ENCODE measurements at places on chromosomes 2 and 18.

GRCh38 chr2:135317375-135317774, 213.6 kb downstream of the ZRANB3 start:
- DNase-seq: no peak

- peak; percentile 21 for DNase-seq
These were observed 414.9 kb downstream of the CDH2 start for GRCh38 chr18:27762054-27762453.

DNA sequence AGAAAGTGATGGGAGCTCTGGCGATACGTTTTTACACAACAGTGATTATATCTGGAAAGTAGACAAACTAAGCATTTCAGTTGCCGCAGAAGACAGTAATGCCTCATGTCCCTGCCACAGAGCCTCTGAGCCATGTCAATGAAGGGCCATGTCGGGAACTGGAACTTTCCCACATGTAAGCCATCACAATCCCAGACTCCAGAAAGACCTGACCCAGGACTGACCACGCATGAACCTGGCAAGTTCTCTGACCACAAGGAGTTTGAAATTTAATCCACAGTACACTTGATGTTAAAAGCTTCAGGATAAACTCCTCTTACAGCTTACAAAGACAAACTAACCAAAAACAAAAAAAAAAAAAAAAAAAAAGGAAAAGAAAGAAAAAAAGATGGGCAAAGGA, 267.3 kb downstream of the SLC8A1 start:
- no peak for DNase-seq

- DNase-seq: no peak
These were observed 1335.8 kb upstream of the CDH2 start for GRCh38 chr18:29512761-29513160.

DNA sequence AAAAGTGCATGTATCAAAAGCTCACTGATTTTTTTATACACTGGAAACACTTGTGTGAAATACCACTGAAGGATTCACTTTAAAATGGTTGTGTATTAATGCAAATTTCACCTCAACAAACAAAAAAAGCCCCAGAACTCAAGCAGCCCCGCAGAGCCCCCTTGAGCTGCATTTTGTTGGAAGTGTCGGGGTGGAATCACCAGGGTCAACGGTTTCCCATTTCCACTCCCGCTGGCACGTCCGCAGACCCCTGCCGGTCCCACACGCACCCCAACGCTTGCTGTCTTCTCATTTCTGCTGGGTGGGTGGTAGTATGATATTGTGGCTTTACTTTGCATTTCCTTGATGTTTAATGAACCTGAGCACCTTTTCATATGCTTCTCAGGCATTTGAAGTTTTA, 239.7 kb downstream of the FAM210A start:
- DNase-seq: no peak

DNA sequence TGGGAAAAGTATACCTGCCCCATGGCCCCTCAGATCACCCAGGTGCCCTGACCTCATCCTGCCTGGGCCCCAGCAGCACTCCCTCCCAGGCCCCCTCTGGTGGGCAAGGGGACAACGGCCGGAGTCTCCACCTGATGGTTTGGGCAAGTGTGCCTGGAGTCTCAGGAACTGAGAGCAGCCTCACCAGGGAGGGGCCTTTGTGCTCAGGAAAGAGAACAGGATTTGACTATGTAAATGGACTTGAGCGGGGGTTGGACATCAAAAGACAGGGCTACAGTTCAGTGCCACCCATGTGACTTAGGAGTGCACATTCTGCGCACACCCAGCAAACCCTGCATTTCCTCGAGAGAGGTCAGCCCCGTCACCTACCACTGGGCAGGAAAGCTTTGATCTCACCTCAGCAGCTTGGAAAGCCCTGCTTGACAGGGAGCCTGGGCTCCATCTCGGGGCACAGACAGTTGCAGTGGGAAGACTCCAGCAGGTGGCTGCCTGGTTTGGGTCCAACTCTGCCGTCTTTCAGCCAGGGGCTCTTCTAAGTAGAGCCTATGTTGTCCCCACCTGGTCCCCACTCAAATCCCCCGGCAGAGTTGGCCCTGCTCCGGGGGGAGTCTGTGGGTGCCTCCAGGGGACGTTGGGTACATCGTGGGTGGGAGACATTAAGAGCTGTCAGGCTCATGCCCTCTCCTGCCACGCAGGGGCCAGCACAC, 3.3 kb downstream of the INPP5D start:
- peak; percentile 31 for DNase-seq

- DNase-seq: peak; percentile 34
These were observed 98.7 kb upstream of the THOC1 start for GRCh38 chr18:366466-367061.

DNA sequence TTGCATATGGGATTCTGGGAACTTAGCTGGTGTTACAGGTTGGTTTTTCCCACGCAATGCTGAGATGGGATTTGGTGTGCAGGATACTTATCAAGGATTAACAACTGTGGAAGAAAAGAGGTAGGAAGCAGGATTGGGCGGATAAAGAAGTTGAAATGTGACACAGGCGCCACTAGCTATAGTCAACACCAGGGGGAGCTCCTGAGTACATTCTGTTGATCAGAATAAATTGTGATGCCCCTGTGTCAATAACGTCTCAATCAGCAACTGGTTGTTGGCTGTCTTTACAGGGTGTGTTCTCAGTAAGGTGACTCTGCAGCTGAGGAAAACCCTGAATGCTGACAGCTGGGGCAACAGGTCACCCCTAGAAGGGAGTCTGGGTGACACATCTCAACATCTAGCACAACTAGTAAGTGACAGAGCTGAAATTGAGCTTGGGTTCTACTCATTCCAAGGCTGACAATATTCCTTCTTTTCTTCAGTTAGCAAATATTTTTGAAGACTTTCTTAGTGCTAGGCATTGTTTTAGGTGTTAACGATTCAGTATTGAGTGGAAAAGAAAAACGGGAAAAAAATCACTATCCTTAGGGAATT, 143.0 kb downstream of the ARL6IP6 start:
- peak; percentile 53 for DNase-seq

DNA sequence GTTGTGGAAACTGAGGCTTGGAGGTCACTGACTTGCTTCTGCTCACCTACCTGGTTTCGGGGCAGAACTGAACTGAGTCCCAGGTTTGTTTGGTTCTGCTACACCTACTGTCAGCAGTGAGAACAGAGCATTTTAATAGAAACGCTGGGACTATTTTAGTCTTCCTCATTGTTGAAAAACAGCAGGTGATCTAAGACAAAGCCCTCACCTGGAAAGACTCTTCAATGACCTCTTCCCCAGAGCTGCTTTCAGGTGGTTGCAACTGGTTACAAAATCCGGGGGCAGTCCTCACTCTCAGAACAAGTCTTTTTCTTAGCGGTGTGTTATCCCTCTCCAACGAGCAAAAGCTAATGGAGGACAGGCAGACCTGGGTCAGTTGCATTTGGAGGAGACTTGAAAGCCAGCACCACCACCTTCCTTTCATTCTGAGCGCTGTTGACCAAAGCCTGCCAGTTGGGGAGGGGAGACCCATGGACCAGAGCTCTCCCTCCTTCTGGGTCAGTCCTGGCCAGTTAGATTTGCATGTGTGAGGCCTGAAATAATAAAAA, 217.0 kb downstream of the NCK2 start:
- no peak for DNase-seq

- DNase-seq: peak; percentile 62
These were observed 31.8 kb downstream of the TGIF1 start for GRCh38 chr18:3481696-3482210.

GRCh38 chr18:69387186-69387585, 13.5 kb upstream of the DOK6 start:
- peak; percentile 30 for DNase-seq

- no peak for DNase-seq
These were observed 26.6 kb downstream of the CD28 start for GRCh38 chr2:203732953-203733510.

- DNase-seq: no peak
These were observed 90.9 kb downstream of the COL5A2 start for GRCh38 chr2:189088591-189089205.

GRCh38 chr18:49030692-49031443, 80.1 kb upstream of the SMAD7 start:
- no peak for DNase-seq

- DNase-seq: peak; percentile 13
These were observed 9.0 kb upstream of the SCN9A start for GRCh38 chr2:166384774-166385173.

- no peak for DNase-seq
These were observed at the start of gene SP140 for GRCh38 chr2:230225486-230225885. Gene SP140 (plus strand): TSS chr2:230225736. CDS start chr2:230225845, 109 bp downstream.

- no peak for DNase-seq
These were observed 45.7 kb downstream of the HRH4 start for GRCh38 chr18:24506175-24506574.

- DNase-seq: no peak
These were observed 93.6 kb downstream of the FTCDNL1 start for GRCh38 chr2:199757233-199757870.

DNA sequence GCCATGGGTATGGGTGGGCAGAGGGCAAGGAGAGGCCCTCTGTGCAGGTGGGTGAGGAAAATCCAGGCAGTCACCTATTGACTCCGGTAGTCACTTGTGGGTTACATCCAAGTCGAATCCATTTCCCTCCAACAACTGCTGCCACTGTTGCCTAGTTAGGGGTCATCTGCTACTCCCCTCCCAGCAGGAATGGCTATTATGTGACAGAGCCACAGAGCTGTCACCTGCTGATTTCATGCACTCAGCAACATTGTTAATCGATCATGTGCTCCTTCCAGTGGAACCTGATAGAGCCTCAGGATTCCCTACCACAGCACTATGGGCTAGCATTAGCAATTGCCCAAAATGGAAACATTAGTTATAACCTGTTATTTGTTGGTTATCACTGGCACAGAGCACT, 31.4 kb downstream of the POLR1A start:
- no peak for DNase-seq

DNA sequence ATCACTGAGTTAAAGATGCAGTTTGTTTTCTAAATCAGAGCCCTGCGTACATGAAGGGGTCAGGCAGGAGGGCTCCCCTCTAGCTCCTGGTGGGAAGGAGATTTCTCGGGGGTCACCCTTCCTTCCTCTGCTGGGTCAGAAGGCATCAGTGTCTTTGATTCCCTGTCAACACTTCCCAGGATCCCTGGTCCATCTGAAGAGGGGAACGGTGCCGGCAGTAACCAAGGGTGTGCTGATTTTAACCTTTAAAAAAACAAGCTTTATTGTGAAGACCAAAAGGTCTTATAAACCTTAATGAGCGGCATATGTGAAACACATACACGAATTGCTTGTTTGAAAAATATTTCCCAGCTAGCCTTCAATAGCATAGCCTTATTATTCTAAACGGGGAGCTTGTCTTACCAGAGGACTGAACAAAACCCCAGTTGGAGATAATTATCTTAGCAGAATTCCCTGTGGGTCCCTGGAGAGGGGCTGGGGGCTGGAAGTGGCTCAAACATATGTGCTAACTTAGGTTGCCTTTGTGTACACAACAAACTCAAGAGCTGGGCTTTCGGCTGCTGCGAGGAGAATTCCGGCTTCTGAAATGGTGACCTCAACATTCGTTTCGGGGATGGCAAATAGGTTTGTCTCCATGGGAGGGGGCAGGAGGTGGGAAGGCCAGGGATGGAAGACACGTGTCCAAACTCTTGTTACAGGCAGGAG, 114.9 kb upstream of the MYCN start:
- peak; percentile 47 for DNase-seq

DNA sequence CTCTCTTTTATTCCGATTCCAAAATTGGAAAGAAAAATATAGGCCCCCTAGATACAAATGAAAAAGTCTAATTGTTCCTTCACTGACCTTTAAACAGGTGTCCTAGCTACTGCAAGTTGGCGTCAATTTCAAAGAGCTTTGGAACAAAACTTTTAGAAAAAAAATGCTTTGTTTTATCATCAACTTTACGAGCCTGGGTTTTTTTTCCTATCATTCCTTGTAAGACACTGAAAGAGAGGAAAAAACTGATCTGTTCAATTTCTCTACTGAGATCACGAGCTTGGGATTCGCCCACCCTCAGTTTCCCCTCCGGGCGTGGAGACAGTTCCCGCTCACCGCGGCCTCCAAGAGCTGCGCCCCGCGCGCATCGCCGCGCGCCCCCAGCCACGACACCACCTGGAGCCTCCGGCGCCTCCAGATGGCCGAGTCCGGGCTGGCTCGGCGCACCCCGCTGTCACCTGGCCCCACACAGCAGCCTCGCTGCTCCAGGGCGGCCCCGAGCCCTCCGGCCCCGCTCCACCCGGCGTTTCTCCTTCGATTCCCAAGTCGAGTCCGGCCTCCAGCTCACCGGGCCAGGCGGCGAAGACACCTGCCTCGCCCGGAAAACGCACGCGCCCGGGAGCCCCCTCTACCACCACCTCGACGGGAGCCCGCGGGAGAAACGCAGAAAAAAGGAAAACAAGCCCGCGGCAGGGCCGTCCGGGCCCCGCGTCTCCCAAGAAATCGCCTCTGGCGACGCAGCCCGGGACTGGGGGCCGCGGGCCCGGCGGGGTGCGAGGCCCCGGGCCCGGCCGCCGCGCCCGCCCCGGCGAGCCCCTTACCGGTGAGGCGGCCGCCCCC, 656 bp downstream of the TBC1D8 start:
- peak; percentile 66 for DNase-seq

DNA sequence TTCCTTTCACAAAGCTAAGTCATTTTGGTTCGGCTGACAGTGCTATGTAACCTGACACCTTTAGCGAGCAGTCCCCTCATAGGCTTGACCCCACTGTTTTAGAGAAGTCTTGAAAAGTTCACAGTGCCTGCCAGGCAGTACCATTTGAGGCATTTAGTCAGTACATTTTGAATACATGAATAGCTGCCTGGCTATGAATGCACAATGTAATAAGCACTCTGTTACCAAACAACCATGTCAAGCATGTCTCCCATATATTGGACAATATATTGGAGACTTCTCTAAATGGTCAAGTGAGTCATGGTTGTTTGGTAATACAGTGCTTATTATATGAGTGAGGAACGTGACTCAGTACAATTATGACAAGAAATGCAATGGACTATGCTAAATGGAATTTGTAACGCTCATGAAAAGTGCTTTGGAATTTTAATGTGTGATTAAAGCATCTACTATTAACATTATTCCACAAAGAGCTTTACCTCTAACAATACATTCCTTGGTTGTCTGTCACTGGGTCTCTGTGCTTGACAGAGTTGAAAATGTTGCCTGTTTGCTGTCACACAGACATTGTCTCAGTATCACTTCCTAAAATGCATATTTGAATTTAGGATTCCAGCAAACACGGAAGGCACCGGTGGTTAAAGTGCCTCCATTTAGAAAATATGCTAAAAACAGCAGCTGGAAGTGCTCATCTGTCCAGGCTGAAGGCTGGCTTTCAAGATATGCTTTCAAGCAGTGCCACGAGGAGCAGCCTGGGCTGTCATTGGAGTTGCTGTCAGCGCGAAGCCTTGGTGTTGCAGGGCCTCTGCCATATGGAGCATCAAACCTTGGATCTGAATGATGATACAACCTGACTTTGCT, 458.6 kb downstream of the FBXO15 start:
- DNase-seq: peak; percentile 36

Measured in neural progenitor cell (in vitro differentiated cells).